GM23338 (cell line): ENCODE measurements at places on chromosomes 2 and 18. TPM values are rescaled to one million over a fixed set of nuclear protein-coding genes. Genes with fewer than 3 reads are reported as not detected.

The SLC5A7 gene
- total RNA-seq, result 0.08 and 0.17 TPM in 2 replicates

The CREG2 gene
- 0.12 and 2.6 TPM in 2 replicates for total RNA-seq

The CHN1 gene
- 30.2 and 36.5 TPM in 2 replicates for total RNA-seq

- no peak overlapping the region for H3K4me3 ChIP-seq
- H3K27ac ChIP-seq, result no peak overlapping the region
- no peaks in the 10 kb centered on the region for H3K27me3 ChIP-seq
- no peaks in the 10 kb centered on the region for H3K36me3 ChIP-seq
- no peak for DNase-seq
- no peaks in the 10 kb centered on the region for H3K4me1 ChIP-seq
Observed at GRCh38 chr2:109185338-109185737, 56.3 kb downstream of the SH3RF3 start.

The GPR45 gene
- total RNA-seq, result 0.21 and 0.23 TPM in 2 replicates

The SERPINB3 gene
- 0.59 TPM in 1 of 2 replicates, not detected in the other for total RNA-seq

- no peaks in the 10 kb centered on the region for H3K27me3 ChIP-seq
- H3K4me1 ChIP-seq, result no peaks in the 10 kb centered on the region
- DNase-seq, result no peak
- H3K4me3 ChIP-seq, result no peak overlapping the region
Observed at GRCh38 chr2:203987959-203988358, 51.4 kb downstream of the ICOS start.

The DOK1 gene
- 14.6 and 15.5 TPM in 2 replicates for total RNA-seq
